A549 treated with CORT108297 at 1 μM for 4 hours (cell line): ENCODE measurements at places on chromosomes 11 and 22. TPM values are rescaled to one million over a fixed set of nuclear protein-coding genes. Genes with fewer than 3 reads are reported as not detected.

Gene APOBEC3G
- 0.18 TPM in 1 of 5 replicates, not detected in the others for total RNA-seq

Gene REXO2
- 101 to 117 TPM (median 106 TPM) in 5 replicates for total RNA-seq

Gene NRIP3
- total RNA-seq = 0.81 to 1.2 TPM (median 0.97 TPM) in 5 replicates

Gene OR5D16
- total RNA-seq = not detected in 5 replicates

Gene NOX4
- not detected in 5 replicates for total RNA-seq

Gene CLDN5
- not detected in 5 replicates for total RNA-seq
